Iris pigment epithelial cell (primary cell): ENCODE measurements at places on chromosomes 11 and 22.

DNA sequence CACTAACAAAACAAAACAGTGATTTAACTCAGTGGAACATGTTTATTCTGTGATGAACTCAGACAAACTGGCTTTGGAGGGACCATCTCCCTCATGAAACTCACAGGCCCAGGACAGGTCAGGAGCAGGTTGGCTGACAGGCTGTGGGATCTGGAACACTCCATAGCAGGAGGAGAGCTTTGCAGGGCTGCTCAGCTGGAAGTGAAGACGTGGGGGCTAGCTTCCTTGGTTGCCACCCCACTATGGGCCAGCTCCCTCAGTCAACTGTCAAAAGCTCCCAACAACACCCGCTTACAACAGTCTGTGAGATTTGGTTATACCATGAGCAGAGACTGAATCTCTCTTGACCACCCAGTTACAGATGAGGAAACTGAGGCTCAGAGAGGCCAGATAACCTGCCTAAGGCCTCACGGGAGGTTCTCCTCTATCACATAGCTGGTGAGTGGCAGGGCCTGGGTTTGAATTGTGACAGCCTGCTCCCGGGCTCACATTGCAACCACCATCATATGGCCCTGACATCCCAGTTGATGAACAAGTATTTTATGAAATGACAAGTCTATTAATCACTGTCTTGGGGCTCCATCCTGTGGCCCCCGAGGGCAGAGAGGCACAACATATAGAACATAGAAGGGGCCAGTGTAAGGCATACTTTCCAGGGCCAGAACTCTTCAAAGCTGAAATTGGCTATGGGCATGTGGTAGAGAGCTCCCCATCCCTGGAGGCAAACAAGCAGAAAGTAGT lies 473.4 kb downstream of the MN1 start:
- no peak for DNase-seq

DNA sequence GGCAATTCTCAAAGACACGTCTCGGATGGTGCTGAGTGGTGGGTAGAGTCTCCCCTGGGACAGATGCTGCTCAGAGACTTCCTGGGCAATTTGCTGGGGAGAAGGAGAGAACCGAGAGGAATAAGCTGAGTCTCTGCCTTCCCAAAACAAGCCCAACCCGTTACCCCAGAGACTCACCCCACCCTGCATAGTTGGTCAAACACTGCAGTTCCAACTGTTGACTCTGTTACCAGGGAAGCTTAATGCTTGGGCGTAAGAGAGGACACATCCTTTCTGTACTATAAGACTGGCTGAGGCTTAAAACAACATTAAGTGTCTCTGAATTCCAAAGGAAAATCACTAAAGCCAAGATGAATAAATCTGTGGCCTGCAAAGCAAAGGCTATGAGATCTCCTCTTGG lies 68.1 kb downstream of the CCDC81 start:
- DNase-seq: no peak

DNA sequence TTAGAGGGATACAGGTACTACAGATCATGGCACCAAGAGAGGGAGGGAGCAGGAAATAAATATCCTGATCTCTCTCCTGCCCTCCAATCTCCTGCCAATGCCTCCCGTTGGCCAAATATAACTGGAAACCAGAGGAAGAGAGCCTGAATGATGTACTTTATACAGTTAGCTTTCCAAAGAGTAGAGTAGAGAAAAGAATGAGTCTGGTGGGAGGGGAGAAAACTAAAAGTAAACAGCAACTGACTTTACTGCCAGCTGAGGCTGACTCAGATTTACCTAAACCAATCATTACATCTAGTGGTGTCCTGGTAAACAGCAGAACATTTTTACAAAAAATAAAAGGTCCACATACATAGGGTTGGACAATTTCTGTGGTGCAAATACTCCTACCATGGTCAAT lies 5.1 kb downstream of the MPZL3 start:
- peak; percentile 15 for DNase-seq

GRCh38 chr22:28893810-28894209 lies 10.4 kb downstream of the ZNRF3 start:
- DNase-seq: no peak
